ENCODE measurements at places on chromosomes 5 and 9. TPM values are rescaled to one million over a fixed set of nuclear protein-coding genes. Genes with fewer than 3 reads are reported as not detected.

The PCDHB4 gene
- 16.8 TPM for polyA plus RNA-seq

The RBM27 gene
- polyA plus RNA-seq = 9.7 TPM

The CTSV gene
- not detected for polyA plus RNA-seq

The DIPK1B gene
- polyA plus RNA-seq = 15.5 TPM

The EMB gene
- 18.0 TPM for polyA plus RNA-seq

The FOXI1 gene
- not detected for polyA plus RNA-seq

The PCAT7 gene
- 0.53 TPM for polyA plus RNA-seq

The PRRX2 gene
- polyA plus RNA-seq = not detected

The TRUB2 gene
- 1.9 TPM for polyA plus RNA-seq

The GMCL2 gene
- not detected for polyA plus RNA-seq

The KIF12 gene
- polyA plus RNA-seq = not detected

The KIF20A gene
- polyA plus RNA-seq = 0.17 TPM

The TEX48 gene
- not detected for polyA plus RNA-seq

The FLT4 gene
- polyA plus RNA-seq = not detected

The PRXL2C gene
- 3.0 TPM for polyA plus RNA-seq

The NADK2 gene
- polyA plus RNA-seq = 20.1 TPM

The PPP2R2B gene
- polyA plus RNA-seq = 115 TPM

The GZMA gene
- not detected for polyA plus RNA-seq

The SPINK7 gene
- not detected for polyA plus RNA-seq

The SHLD3 gene
- 3.7 TPM for polyA plus RNA-seq

The DMXL1 gene
- polyA plus RNA-seq = 60.1 TPM

The KCNV2 gene
- not detected for polyA plus RNA-seq

The CDKN2A gene
- 28.8 TPM for polyA plus RNA-seq

The SLC2A8 gene
- 31.2 TPM for polyA plus RNA-seq

The BTNL3 gene
- polyA plus RNA-seq = not detected

The PRELID2 gene
- polyA plus RNA-seq = 2.0 TPM

The SEMA5A gene
- 2.2 TPM for polyA plus RNA-seq

The TIMD4 gene
- not detected for polyA plus RNA-seq

The SERF1A gene
- polyA plus RNA-seq = 53.3 TPM

The MYOT gene
- 1.7 TPM for polyA plus RNA-seq

The CARTPT gene
- polyA plus RNA-seq = not detected

The GPRIN1 gene
- polyA plus RNA-seq = 2.2 TPM

The SPAAR gene
- 0.52 TPM for polyA plus RNA-seq

The GARIN3 gene
- polyA plus RNA-seq = 0.70 TPM

The TTLL11 gene
- polyA plus RNA-seq = not detected

The BARX1 gene
- polyA plus RNA-seq = not detected

The DIAPH1 gene
- 2.2 TPM for polyA plus RNA-seq
